ENCODE measurements at places on chromosomes 6 and 20. TPM values are rescaled to one million over a fixed set of nuclear protein-coding genes. Genes with fewer than 3 reads are reported as not detected.

GRCh38 chr20:22568872-22569344 is 15.5 kb downstream of the FOXA2 start:
- no peak for DNase-seq
- no peaks in the 10 kb centered on the region for H3K36me3 ChIP-seq
- no peaks in the 10 kb centered on the region for H3K27me3 ChIP-seq
- H3K4me3 ChIP-seq: no peak overlapping the region
- no peak overlapping the region for H3K27ac ChIP-seq

GRCh38 chr20:16111172-16111832 is 461.9 kb downstream of the KIF16B start:
- DNase-seq: no peak
- H3K36me3 ChIP-seq: no peaks in the 10 kb centered on the region
- no peak overlapping the region for H3K4me3 ChIP-seq
- H3K4me1 ChIP-seq: peaks cover 4% of the 10 kb centered on the region
- no peak overlapping the region for H3K27ac ChIP-seq

- no peaks in the 10 kb centered on the region for H3K36me3 ChIP-seq
- H3K4me3 ChIP-seq: no peak overlapping the region
- no peaks in the 10 kb centered on the region for H3K4me1 ChIP-seq
- no peak overlapping the region for H3K27ac ChIP-seq
Observed at GRCh38 chr6:72809746-72810379, 188.0 kb downstream of the KCNQ5 start.

Gene FAM83C
- total RNA-seq: not detected

Gene LY6G6C
- not detected for total RNA-seq
